ENCODE measurements at places on chromosomes 3 and 15.
A peak's percentile ranks its signal among the peaks of the same experiment; 100 is the strongest.

DNA sequence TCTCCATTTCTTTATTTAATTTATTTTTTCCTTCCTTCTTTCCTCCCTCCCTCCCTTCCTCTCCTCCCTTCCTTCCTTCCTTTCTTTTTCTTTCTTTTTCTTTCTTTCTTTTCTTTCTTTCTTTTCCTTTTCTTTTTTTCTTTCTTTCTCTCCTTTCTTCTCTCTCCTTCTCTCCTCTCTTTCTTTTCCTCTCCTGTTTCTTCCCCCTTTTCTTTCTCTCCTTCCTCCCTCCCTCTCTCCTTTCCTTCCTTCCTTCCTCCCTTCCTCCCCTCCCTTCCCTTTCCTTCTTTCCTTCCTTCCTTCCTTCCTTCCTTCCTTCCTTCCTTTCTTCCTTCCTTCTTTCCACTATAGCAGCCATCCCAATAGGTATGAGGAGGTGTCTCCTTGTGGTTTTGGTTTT, 6.8 kb upstream of the PDIA5 start:
- DNase-seq = no peak

DNA sequence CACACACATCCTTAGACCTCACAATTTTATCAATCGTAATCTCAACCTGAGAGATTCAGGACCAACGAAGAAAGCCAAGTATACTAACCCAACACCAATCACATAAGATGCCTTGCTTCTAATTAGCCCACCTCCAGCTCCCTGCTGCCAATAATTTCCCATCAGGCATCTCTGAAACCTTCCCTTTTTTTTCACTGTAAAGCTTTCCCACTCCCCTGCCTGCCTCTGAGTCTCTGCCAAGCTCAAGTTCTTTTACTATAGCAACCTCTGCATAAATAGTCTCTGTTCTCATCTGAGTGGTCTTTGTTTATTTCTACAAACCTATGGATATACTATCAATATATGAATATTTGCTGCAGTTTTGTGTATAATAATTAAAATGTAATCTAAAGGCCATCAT, 86.5 kb downstream of the PIK3CB start:
- DNase-seq = no peak

DNA sequence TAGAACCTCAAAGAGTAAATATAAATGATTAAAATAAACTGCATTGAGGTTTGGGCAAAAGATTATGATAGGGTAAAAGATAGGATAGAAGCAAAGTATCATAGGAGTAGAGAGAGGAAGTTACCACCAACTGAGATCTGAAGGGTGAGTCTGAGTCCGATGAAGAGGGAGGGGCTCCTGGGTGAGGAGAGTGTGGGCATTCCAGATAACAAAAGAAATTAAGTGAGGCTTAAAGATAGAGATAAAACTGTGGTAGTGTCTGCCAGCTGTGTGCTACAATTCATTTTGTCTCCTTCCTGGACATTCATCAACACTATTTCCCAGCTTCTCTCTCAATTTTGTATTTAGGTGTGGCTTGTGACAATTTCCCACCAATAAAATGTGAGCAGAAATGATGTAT, 343.0 kb upstream of the PLSCR5 start:
- no peak for DNase-seq

- DNase-seq = no peak
Measured at GRCh38 chr3:61890167-61890566, 328.8 kb downstream of the PTPRG start.

- no peak for DNase-seq
Measured at GRCh38 chr15:59691194-59691805, 2.2 kb upstream of the BNIP2 start.

DNA sequence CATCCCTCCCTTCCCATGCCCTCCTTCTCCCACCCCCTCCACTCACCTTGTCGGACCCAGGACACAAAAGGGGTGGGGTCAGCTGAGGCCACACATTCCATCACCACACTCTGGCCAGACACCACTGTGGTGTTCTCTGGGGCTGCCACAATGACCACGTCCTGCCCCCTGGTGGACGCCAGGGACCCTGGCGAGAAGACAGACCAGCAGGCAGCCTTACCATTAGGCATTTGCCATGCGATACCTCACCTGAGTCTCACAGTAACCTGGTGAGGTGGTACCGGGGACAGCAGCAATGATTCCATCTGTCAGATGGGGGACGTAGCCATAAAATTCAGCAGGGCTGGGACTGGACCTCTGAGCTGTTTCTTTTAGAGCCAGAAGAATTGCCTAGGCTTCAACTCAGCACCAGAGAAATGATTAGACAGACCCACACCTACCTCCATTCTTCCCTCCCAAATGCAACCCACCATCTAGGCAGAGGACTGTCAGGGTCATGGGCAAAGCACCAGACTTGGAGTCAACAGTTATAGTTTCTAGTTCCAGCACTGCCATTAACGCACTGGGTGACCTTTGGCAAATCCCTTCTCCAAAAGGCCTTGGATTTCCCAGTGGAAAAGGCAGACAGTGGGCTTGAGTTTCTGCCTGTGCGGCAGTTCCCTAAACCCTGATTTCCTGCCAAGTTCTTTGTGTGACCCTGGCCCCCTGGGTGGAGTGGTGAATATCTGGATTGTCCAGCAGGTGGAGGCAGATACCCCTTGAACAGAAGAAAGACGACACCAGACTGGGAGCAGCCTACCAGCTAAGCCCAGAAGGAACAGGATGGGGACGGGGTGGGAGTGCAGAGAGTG, 21.8 kb downstream of the IGDCC4 start:
- peak; percentile 21 for DNase-seq

- no peak for DNase-seq
Measured at GRCh38 chr3:99545941-99546580, 92.3 kb upstream of the COL8A1 start.

DNA sequence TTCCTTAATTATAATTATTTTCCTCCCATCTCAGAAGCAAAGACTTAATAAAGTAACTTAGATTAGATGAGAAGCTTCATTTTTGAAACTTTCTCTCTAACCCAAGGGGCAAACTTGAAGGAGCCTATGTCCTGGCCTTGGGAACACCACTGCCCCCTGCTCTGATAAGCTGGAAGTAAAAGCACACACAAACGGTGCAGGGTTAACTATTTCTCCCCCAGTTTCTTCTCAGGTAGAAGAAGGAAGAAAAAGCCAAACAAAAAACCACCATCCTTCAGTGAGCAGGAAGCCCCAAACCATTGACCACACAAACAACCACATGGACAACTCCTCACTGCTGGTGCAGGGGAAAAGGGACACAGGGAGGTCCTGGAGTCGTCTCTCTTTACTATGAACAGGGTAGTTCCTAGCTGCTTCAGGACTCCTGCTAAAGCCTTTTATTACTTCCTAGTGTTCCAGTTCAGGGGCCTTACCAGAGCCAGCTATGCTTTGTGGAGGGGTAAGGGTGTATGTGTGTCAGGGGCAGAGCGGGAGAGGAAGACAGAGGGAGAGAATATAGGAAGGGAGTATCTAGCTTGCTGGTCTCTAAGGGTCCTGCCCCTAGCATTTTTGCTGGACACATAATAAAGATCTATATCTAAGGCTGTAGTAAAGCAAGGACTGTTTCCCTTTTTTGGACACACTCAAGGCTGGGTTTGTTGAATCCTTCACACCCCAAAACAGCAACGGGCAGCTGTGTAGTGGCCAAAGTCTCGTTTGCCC, 94.0 kb upstream of the UMPS start:
- no peak for DNase-seq

GRCh38 chr3:2770451-2770850, 339.7 kb downstream of the IL5RA start:
- no peak for DNase-seq

DNA sequence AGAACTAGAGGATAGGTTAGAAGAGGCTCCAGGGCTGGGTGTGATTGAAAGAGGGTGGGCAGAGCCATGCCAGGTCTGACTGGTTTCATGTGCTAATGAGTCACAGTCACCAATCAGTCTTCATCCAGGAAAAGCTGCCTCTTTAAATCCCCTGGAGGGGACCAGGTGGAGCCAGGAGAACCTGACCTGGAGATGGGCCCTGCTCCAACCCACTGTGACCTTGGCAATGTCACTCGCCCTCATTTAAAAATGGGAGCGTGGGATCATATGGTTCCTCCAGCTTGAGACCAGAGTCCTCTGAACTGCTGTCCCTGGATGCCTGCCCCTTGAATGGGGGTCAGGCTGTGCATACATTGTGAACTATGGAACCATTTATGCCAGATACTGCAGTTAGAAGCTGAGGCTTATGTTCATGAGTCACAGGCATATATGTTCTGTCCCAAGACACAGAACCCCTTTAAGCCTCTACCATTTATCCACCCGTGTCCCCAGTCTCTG, 23.0 kb downstream of the HES1 start:
- DNase-seq = no peak

DNA sequence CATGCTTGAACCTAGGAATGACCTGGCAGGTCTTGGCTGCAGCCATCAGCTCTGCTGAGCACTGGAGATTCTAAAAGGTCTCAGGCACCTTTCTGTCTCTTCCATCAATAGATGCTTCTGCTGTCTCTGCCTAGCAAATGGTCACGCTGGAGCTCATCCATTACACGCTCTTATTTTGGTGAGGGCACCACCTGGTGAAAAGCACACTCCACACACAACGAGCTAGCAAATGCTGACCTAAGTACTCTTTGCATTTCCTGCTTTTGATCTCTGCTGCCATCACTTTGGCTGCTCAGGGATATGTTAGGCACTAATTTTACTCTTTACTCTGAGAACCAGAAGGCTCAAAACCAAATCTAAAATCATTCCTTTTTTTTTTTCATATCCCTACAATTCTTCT, 91.3 kb downstream of the RAB11A start:
- no peak for DNase-seq

DNA sequence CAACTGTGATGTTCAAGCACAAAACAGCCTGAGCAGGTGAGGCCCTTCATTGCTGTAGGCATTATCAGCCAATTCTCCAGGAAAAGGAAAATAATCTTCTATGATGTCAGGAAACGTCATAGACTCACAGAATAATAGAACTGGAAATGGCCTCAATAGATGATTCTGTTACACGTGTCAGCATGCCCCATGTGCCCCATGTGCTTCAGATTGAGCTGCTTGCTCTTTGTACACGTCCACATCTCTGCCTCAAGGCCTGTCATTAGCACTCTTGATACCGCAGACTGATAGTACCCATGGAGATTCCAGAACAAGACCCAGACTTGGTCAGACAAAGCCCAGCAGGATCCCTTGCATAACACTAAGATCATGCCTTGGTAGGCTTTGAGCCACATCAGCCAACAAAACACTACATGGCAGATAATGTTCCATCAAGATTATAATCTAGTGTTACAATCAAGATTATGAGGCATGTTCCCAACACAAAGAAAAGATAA, 95.9 kb downstream of the MEIS2 start:
- DNase-seq = no peak

DNA sequence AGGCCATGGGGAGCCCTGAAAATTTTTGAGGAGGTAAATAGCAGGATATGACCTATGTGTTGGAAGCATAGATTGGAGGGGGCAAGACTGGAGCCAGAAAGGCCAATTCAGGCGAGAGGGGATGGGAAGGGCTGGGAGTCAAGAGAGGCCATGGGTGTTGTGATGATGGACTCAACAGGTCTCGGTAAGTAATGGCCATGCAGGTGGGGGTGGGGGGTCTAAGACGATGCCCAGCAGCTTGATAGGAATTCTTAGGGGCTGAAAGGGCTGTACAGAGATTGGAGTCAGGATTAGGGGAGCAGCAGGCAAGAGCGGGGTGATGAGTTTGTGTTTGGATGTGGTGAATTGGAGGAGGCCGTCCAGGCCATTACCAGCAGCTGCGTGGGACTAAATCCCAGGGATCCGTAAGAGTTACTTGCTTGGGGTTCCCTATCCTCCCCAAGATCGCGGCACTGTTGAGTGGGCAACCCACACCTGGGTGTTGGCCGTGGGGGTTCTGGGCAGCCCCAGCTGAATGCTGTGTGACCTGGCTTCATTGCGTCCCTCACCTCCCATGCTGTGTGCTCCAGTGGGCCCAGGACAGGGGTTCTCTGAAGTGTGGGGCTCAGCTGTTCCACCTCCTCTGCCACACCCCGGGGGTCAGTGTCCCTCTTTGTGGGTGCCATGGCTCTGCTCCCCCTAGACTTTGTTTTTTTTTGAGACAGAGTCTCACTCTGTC, 41.8 kb upstream of the CHRNB4 start:
- DNase-seq = no peak

DNA sequence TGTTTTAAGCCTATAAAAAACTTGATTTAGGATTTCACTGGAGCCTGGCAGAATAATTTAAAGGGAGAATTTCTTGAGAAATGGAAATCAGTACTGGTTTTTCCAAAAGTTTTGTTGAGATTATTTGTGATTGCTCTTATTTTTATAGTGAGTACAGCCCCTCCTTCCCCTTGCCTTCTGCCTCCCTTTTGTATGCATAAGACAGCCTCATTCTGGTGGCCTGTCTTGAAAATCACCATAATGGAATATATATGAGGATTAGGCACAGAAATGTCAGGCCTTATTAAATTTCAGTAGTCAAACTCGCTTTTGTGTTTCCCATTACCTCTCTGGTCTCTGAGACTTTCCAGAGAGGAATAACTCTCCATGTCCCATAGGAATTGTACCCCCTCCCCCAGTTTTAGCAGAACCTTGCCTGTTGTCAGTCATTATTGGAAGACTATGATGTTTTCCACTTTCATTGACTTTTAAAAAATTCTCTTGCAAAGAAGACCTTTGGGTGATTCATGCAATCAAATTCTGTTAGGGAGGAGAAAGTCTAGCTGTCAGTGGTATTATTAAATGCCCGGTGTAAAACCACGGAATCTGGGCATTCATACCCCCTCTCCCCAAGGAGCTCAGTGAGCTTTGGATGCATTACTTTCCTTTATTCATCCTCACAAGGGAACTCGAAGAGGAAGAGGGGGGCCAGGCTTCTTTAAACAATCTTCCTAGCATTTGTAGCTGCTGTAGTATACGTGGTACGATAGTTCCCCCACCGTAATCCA, 171.6 kb upstream of the TSC22D2 start:
- DNase-seq = no peak

- DNase-seq = no peak
Measured at GRCh38 chr15:94040541-94041248, 190.7 kb upstream of the MCTP2 start.

GRCh38 chr3:46670891-46671427, 22.5 kb downstream of the ALS2CL start:
- no peak for DNase-seq

DNA sequence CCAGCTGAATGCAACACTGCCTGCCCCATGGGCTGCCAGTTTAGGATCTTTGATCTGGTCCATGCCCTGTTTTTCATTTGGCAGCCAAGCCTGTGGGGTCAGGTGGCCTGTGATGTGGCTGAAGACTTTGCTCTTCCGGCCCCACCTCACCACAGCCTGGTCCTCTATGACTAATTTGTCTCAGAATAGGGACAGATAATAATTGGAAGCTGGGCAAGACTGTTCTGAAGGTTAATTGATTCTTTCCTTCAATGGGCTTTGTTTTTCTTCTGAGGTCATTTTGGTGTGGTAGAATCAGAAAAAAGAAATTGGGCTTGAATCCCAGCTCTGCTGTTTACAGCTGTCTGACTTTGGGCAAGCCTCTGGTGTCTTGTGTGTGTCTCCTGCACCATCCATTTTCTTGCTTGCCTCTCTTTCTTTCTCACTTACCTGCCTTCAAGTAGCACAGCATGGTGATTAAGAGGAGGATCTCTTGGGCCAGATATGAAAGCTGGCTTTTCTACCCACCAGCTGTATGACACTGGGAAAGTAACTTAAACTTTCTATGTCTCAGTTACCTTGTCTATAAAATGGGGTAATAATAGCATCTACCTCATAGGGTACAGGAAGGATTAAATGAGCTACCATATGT, 24.2 kb downstream of the ABHD2 start:
- no peak for DNase-seq
